ENCODE measurements at places on chromosomes 11 and 22.

DNA sequence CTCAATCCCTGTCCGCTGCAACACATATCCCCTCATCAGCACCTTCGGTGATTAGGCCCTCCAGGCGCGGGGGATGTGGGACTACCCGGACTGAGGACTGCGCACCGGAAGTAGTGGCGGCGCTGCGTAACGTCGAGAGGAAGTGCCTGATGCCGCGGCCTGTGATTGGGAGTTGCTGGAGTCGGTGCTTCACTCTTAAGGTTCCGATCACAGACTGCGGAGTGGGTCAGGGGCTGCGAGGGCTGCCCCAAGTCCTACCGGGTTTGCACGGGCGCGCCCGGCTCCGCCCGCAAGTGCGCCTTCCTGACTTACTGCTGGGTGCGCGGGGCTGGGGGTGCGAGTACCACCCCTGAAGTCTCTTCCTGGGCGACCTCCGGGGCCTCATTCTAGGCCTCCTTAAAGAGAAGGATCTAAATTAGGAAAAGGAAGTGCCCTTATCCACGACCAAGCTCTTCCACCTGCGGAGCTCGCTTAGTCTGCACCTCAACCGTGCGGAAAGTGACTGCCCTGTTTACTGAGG, at the start of gene ALKBH3:
Gene ALKBH3 (plus strand): TSS at position 192 of the 520 bp plus-strand sequence. CDS start 1,822 bp downstream, outside the sequence.
- DNase-seq = peak; percentile 88
- peak within 1 kb of the TSS; percentile 80 for H3K27ac ChIP-seq
- peaks cover 16% of the 10 kb centered on the region for H3K4me1 ChIP-seq
- no peaks in the 10 kb centered on the region for H3K36me3 ChIP-seq

DNA sequence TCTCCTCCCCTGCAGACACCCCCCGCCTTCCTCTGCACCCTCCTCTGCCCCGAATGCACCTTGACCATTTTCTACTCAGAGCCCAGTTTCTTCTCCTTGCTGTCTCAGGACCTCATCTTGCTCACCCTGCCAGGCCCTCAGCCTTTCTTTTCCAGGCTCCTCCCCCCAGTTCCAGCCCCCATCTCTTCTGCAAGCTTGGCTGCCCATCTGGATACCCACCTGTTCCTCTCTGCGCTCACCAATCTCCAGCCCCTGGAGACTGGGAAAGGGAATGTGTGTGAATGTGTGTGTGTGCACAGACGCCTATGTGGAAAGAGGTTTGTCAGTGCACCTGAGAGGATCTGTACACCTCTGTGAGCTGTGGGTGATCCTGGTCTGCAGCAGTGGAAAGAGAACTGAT, 36.4 kb downstream of the SLC22A12 start:
- no peak for DNase-seq
- H3K27me3 ChIP-seq = no peaks in the 10 kb centered on the region
- H3K27ac ChIP-seq = no peak overlapping the region

DNA sequence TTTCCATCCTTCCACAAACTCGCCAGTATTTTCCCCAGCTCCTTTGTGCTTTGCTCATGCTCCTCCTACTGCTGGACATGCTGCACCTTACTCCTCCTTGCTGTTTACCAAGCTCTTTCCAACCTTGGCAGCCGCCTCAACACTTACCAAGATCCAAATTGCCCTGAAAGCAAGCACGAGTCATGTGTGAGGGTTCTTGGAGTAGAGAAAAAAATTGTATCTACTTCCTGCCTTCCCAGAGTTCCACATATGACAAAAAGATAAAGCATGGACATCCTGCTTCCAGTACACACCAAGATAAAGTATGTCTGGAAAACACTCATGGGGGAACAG, 767.5 kb downstream of the NTM start:
- H3K4me3 ChIP-seq = no peak overlapping the region
- H3K27me3 ChIP-seq = no peaks in the 10 kb centered on the region
- DNase-seq = no peak
- no peaks in the 10 kb centered on the region for H3K4me1 ChIP-seq
- H3K36me3 ChIP-seq = no peaks in the 10 kb centered on the region
- no peak overlapping the region for H3K27ac ChIP-seq

GRCh38 chr11:95556342-95557163, 233.0 kb downstream of the FAM76B start:
- H3K4me3 ChIP-seq = no peak overlapping the region
- H3K36me3 ChIP-seq = no peaks in the 10 kb centered on the region
- no peak overlapping the region for H3K27ac ChIP-seq
- H3K4me1 ChIP-seq = no peaks in the 10 kb centered on the region
- H3K27me3 ChIP-seq = no peaks in the 10 kb centered on the region

GRCh38 chr11:114077482-114078305, 18.2 kb downstream of the ZBTB16 start:
- peak overlapping the region; percentile 10 for H3K4me3 ChIP-seq
- H3K27me3 ChIP-seq = no peaks in the 10 kb centered on the region
- no peaks in the 10 kb centered on the region for H3K36me3 ChIP-seq
- H3K27ac ChIP-seq = no peak overlapping the region
- DNase-seq = no peak

DNA sequence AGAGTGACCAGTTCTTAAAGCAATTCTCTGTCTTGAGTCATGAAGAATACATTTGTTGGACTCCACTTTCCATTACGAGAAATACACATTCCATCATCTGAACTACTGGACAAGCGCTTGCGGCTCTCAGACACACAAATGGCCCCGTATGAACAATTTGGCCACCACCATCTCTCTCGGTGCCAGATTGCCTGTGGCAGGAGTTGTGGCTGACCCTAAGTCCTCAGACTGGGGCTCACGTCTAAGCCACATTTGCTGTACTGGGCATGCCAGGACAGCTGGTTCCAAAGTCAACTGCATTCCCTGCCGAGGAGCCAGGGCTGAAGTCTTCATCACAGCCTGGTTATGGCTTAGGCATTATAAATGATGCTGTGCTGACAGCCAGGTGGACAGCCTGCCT, 227.5 kb downstream of the MIAT start:
- no peak for DNase-seq
- no peaks in the 10 kb centered on the region for H3K27me3 ChIP-seq
- no peaks in the 10 kb centered on the region for H3K36me3 ChIP-seq

- H3K4me3 ChIP-seq = no peak overlapping the region
- no peak overlapping the region for H3K27ac ChIP-seq
- no peaks in the 10 kb centered on the region for H3K4me1 ChIP-seq
- no peak for DNase-seq
- H3K27me3 ChIP-seq = no peaks in the 10 kb centered on the region
These were observed 114.9 kb downstream of the PGR start for GRCh38 chr11:101014600-101015285.

GRCh38 chr22:19503367-19503766, 20.8 kb downstream of the CLDN5 start:
- H3K36me3 ChIP-seq = no peaks in the 10 kb centered on the region
- H3K4me3 ChIP-seq = no peak overlapping the region
- H3K4me1 ChIP-seq = peaks cover 16% of the 10 kb centered on the region
- DNase-seq = no peak
- no peak overlapping the region for H3K27ac ChIP-seq

GRCh38 chr11:31419138-31419537, 49.5 kb downstream of the DNAJC24 start:
- H3K27ac ChIP-seq = no peak overlapping the region
- H3K36me3 ChIP-seq = peaks cover 5% of the 10 kb centered on the region
- H3K27me3 ChIP-seq = no peaks in the 10 kb centered on the region
- no peaks in the 10 kb centered on the region for H3K4me1 ChIP-seq

DNA sequence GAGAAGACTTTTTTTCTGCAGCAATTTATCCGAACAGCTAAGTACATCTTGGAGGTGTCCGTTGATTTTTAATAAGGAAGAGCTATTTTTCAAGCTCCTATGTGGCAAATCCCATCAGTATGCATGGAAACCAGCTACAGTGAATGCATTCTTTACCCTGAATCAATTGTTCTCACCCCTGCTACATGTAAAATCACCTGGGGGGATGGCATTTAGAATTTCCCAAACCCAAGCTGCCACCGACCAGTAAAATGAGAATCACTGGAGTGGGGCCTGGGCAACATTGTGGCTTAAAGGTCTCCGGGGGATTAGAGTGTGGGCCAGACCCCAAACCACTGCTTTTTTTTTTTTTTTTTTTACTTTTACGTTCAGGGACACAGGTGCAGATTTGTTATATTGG, 2.8 kb upstream of the ZNF195 start:
- H3K4me1 ChIP-seq = peaks cover 17% of the 10 kb centered on the region
- H3K27ac ChIP-seq = no peak overlapping the region

DNA sequence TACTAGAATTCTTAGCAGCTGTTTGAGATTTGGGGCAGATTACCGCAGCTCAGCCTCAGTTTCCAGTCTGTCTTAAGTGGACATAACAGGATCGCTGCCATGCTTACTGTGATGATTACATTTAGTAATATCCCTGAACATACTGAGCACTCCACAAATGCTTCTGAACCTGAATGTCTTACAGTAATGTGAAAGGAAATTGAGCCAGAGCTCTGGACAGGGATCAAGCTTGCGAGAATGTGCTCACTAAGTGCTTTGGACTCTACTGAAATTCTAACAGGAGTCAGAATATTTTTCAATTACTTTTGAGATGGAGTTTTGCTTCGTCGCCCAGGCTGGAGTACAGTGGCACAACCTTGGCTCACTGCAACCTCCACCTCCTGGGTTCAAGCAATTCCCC, 118.6 kb upstream of the RASSF10 start:
- H3K4me3 ChIP-seq = no peak overlapping the region
- no peaks in the 10 kb centered on the region for H3K36me3 ChIP-seq
- DNase-seq = no peak
- no peak overlapping the region for H3K27ac ChIP-seq

- DNase-seq = no peak
- no peak overlapping the region for H3K4me3 ChIP-seq
- no peaks in the 10 kb centered on the region for H3K36me3 ChIP-seq
- H3K27ac ChIP-seq = no peak overlapping the region
- H3K4me1 ChIP-seq = no peaks in the 10 kb centered on the region
These were observed 15.3 kb downstream of the BPIFC start for GRCh38 chr22:32448980-32449379.

DNA sequence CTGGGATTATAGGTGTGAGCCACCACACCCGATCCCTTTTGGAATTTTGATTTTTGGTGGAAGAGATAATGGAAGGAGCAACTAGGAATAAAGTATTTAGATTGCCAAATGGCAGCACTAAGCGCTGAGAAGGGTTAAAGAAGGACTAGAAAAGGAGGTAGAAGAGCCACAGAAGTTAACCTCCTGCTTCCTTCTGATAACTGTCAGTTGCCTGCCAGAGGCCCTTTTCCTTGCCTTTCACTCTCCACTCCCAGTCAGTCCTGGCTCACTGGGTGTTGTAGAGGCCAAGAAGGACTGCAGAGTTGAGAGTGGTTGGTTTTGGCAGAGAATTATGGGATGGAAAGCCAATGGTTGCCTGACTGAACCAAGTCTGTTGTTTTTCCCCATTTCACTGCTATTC, 19.3 kb downstream of the ZC3H12C start:
- H3K27ac ChIP-seq = no peak overlapping the region
- H3K27me3 ChIP-seq = no peaks in the 10 kb centered on the region
- DNase-seq = no peak
- no peaks in the 10 kb centered on the region for H3K4me1 ChIP-seq

- no peak overlapping the region for H3K4me3 ChIP-seq
- no peaks in the 10 kb centered on the region for H3K27me3 ChIP-seq
- H3K36me3 ChIP-seq = no peaks in the 10 kb centered on the region
- DNase-seq = no peak
- no peaks in the 10 kb centered on the region for H3K4me1 ChIP-seq
These were observed 25.1 kb downstream of the GLB1L2 start for GRCh38 chr11:134356656-134357544.

- no peaks in the 10 kb centered on the region for H3K36me3 ChIP-seq
- H3K27me3 ChIP-seq = no peaks in the 10 kb centered on the region
- DNase-seq = no peak
- H3K4me1 ChIP-seq = peaks cover 14% of the 10 kb centered on the region
- no peak overlapping the region for H3K4me3 ChIP-seq
These were observed 14.6 kb downstream of the NF2 start for GRCh38 chr22:29617922-29618629.

- no peaks in the 10 kb centered on the region for H3K4me1 ChIP-seq
- H3K27me3 ChIP-seq = no peaks in the 10 kb centered on the region
- H3K36me3 ChIP-seq = peaks cover 5% of the 10 kb centered on the region
- no peak overlapping the region for H3K4me3 ChIP-seq
- no peak overlapping the region for H3K27ac ChIP-seq
These were observed 23.5 kb downstream of the RRM1 start for GRCh38 chr11:4118107-4118506.

GRCh38 chr11:44456544-44457300, 108.7 kb upstream of the CD82 start:
- H3K27me3 ChIP-seq = no peaks in the 10 kb centered on the region
- H3K36me3 ChIP-seq = no peaks in the 10 kb centered on the region
- no peak overlapping the region for H3K4me3 ChIP-seq
- DNase-seq = no peak

DNA sequence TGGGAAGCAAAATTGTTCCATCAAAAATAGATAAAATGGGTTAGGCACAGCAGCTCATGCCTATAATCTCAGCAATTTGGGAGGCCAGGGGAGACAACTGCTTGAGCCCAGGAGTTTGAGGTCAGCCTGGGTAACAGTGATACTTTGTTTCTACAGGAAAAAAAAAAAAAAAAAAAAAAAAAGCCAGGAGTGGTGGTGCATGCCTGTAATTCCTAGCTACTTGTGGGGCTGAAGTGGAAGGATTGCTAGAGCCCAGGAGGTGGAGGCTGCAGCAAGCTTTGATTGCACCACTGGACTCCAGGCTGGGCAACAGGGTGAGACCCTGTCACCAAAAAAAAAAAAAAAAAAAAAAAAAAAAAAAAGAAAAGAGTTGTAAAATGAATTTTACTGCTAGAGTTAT, 49.6 kb downstream of the KIF18A start:
- H3K27ac ChIP-seq = no peak overlapping the region
- no peaks in the 10 kb centered on the region for H3K27me3 ChIP-seq
- no peaks in the 10 kb centered on the region for H3K36me3 ChIP-seq
- H3K4me3 ChIP-seq = no peak overlapping the region
- H3K4me1 ChIP-seq = no peaks in the 10 kb centered on the region

- no peak within 1 kb of the TSS for H3K27ac ChIP-seq
- no peaks in the 10 kb centered on the region for H3K36me3 ChIP-seq
- H3K27me3 ChIP-seq = no peaks in the 10 kb centered on the region
- H3K4me3 ChIP-seq = no peak within 1 kb of the TSS
- H3K4me1 ChIP-seq = no peaks in the 10 kb centered on the region
These were observed at the start of gene OR4C6 for GRCh38 chr11:55661901-55662300. OR4C6 (plus strand) TSS chr11:55662201; CDS start chr11:55665167, 2,966 bp downstream.

- H3K36me3 ChIP-seq = no peaks in the 10 kb centered on the region
- H3K4me1 ChIP-seq = no peaks in the 10 kb centered on the region
- H3K27ac ChIP-seq = no peak overlapping the region
- H3K27me3 ChIP-seq = no peaks in the 10 kb centered on the region
These were observed 317.7 kb downstream of the OPCML start for GRCh38 chr11:133214646-133215045.

DNA sequence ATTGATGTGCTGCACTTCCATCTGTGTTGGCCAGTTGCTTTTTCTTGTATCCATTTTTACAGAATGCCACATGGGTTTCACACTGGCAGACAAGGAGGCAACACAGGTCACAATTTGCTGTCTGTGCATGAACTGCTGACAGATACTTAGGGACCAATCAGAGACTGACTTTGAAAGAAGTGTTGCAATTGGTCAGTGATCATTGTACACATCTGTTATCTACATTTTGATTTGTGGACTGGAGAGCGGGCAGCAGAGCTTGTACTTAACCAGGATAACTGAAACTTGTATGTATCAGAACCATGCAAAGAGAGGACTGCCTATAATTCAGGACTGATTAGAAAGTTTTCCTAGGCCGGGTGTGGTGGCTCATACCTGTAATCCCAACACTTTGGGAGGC, 21.8 kb downstream of the PRR5 start:
- no peak overlapping the region for H3K27ac ChIP-seq
- no peak overlapping the region for H3K4me3 ChIP-seq
- no peaks in the 10 kb centered on the region for H3K27me3 ChIP-seq
- H3K4me1 ChIP-seq = no peaks in the 10 kb centered on the region
- DNase-seq = no peak

All from naive thymus-derived CD4-positive, alpha-beta T cell (primary cell).